ENCODE measurements at places on chromosomes 12 and 14.

DNA sequence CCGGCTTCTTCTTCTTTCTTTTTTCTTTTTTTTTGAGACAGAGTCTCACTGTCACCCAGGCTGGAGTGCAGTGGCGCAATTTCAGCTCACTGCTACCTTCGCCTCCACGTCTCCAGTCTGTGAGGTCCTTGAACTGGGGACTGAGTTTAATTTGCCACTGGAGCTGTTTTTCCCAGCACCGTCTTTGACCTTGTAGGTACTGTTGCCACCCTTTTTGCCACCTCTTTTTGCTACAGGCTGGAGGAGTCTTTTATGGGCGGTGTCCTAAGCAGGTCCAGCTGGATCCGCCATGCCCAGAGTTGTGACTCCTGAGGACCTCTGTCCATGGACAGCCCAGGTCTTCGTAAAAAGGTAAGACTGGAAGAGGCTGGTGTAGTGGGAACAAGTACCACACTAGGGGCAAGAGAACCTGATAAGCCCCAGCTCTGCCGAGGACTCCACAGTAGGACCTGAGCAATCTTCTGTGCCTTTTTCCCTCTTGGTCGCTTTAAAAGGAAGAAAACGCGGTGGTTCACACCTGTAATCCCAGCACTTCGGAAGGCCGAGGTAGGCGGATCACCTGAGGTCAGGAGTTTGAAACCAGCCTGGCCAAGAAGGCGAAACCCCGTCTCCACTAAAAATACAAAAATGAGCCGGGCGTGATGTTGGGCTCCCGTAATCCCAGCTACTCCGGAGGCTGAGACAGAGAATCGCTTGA lies 946 bp downstream of the RNU4-2 start:
- no peak for DNase-seq

DNA sequence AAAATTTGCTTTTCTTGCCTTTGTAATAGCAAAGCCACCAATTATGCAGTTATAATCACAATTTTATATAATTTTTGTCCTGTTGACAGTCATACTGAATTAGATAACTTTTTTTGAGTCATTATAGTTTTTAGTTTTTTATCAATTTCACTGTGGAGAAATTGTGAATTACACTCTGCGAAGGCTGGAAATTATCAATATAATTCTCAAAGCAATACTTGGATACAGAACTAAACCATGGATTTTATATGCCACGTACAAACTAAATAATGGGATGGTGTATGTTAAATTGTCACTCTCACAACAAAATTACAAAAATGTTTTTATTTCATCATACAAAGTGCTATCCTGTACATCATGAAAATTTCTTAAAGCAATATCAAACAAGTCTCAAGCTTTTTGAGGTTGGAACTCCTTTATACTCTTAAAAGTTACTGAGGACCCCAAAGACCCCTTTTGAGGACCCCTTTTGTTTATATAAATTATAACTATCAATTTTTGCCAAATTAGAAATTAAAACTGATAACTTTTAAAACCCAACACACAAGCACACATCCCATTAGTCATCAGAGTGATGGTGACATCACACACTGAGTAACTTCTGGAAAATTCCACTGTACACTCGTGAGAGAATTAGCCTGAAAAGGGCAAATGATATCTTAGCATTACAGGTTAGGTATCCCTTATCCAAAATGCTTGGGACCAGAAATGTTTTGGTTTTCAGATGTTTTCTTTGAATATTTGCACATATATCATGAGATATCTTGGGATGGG lies 19.8 kb upstream of the AQP2 start:
- DNase-seq, result no peak

GRCh38 chr12:53365245-53365904 lies 14.6 kb upstream of the SP1 start:
- DNase-seq, result no peak

GRCh38 chr12:52836042-52836466 lies 1.9 kb upstream of the KRT79 start:
- no peak for DNase-seq

DNA sequence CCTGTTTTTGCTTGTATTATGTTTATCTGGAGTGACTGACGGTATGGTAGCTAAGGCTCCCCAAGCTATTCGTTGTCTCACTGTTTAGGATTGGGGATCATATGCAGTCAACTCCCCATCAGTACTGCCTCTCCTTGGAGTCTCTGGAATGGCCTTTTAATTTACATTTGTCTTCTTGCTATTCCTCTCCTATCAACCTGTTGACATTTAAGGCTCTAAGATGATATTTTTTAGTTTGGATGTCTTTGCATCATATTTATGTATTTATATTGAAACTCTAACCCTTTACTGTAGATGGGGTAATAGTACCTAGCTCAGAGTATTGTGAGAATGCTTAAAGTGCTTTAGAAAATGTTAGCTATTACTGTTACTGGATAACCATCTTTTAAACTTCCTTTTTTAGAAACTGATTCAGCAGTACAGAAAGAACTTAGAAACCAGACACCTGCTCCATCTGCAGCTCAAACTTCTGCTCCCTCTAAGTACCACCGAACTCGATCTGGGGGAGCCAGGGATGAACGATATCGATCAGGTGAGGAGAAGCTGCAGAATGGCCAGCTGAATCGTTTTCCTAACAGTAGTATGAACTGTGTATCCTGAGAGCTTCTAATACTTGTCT lies 123.5 kb upstream of the ATF1 start:
- no peak for DNase-seq

GRCh38 chr14:75554482-75554881 lies 23.9 kb upstream of the FLVCR2 start:
- DNase-seq, result no peak

DNA sequence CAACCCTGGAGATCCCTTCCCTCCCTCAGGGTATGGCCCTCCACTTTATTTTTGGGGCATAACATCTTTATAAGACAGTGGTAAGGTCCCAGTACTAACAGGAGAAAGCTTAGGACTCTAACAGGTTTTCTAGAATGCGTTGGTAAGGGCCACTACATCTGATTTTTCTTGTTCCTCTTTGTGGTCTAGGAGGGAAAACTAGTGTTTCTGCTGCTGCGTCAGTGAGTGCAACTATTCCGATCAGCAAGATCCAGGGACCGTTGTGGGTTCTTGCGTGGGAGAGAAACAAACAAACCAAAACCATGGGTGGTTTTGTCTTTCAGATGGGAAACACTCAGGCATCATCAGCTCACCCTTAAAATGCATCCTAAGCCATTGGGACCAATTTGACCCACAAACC lies 123.6 kb upstream of the SLC16A7 start:
- no peak for DNase-seq

GRCh38 chr14:56224691-56225681 lies 106.8 kb downstream of the PELI2 start:
- DNase-seq, result no peak

GRCh38 chr12:6343518-6343917 lies 1.6 kb upstream of the TNFRSF1A start:
- no peak for DNase-seq

DNA sequence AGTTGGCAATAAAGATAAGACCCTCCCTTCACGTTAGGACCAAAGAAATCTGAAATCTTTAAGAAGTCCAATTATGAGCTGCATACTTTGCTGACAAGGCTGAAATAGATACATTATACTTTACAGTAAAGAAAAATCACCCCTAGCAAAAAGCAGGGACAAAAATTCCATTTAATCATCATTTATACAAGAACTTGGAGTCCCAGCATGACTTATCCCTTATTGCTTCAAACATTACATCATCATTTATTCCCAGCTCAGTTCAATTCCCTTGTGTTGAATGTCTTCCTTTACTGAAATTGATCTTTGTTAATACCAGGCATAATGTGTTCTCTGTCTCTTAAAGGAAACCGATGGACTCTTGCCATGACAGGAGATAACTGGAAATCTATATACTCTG lies 449.6 kb upstream of the CCDC196 start:
- DNase-seq, result no peak

- DNase-seq, result no peak
Observed at GRCh38 chr12:80041071-80041470, 58.3 kb upstream of the OTOGL start.

- no peak for DNase-seq
Observed at GRCh38 chr12:59386236-59386635, 209.6 kb upstream of the SLC16A7 start.

DNA sequence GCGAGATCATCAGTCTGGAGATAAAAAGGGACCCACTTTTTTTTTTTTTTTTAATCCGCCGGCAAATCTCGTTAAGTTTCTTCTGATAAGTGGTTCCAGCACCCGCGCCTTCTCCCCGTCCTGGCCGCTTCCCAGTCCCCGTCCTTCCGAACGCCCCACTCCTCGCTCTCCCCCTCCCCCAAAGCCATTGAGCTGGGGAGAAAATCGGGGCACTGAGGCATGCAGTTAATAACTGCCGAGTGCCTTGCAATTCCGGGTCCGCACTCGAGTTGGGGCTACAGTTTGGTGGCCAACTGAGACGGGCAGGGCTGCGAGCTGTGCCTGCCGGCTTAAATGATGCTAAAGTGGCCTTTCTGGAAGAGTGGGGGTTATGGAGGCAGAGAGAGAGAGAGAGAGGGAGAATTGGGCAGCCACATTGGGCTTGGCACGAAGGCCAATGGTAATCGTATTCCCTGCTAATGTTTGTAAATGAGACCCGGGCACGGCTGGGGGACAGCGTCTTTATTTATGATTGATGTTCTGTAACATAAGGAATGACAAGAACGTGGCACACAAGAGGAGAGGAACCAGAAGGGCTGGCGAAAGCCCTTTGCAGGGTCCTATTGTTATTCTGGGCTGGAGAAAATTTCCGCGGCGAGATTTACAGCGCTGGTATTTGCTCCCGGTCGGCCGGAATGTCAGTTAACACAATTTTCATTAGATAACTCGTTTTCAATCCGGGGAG lies 115.4 kb upstream of the MYL2 start:
- DNase-seq, result no peak

- DNase-seq, result no peak
Observed at GRCh38 chr12:108696111-108696995, 35.0 kb downstream of the CORO1C start.

GRCh38 chr12:257521-258321 lies 4.9 kb downstream of the SLC6A13 start:
- no peak for DNase-seq

GRCh38 chr14:48584031-48584430 lies 908.6 kb upstream of the MDGA2 start:
- DNase-seq, result no peak

- no peak for DNase-seq
Observed at GRCh38 chr12:128178565-128178964, 88.4 kb upstream of the TMEM132C start.

DNA sequence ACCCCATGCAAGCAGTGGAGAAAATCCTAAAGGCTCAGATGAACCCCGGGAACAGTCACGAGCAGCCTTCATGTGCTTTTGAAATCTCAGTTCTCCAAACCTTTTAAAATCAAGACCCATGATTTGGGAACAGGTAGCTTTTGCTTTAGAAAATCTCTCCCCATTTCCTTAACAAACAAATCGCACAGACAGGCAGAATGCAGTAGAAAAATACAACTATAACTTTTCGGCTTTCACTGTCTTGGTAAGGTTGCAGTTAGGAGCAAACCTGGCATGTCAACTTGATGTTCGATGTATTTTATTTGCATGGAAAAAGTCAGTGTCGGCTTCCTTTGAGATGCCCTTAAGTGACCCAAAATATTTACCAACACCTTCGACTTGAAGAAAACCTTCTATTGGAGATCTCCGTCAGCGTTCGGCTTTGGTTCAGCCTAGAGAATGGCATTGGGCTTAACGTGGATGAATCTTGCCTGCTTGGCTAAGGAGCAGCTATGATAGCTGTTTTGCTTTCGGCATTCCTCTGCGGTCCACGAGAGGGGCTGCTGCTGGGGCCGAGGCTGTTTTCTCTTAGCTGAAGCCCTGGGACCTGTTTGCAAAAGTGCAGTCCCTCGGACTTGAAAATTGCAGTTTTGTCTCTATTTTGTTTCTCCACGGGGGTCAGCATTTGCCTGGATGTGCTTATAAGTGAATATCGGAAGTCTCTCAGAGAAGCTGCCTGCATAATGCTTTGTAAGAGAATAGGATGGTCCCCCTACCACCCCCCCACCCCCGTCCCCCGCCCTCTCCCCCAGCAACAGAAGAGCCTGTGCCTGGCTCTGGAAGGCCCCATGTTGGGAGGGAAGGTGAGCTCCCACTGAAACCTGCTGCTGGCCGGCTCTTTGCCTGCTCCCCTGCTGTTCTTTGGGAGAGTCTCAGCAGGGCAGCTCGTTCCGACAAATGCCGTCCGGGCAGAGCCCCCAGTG lies 122.8 kb downstream of the AACS start:
- DNase-seq, result no peak

DNA sequence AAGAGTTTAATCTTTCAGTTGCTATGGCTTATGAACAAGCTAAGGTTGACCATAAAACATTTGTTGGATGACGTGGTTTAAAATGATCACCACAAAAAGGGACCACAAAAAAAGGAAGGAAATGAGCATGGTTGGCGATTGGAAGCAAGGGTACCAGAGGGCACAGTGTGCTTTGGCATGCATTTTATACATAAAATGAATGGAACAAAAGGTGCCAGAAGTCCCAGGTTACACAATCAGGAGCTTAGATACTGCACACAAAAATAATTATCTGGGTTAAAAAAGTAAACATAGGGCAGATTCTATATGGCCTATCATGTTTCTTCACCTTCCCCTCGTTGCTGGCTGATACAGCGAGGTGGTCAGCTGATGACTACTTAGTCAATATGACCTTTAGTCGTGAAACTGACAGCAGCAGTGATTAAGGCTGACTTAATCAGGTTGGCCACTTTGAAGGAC lies 50.7 kb downstream of the ZC3H14 start:
- DNase-seq, result no peak

DNA sequence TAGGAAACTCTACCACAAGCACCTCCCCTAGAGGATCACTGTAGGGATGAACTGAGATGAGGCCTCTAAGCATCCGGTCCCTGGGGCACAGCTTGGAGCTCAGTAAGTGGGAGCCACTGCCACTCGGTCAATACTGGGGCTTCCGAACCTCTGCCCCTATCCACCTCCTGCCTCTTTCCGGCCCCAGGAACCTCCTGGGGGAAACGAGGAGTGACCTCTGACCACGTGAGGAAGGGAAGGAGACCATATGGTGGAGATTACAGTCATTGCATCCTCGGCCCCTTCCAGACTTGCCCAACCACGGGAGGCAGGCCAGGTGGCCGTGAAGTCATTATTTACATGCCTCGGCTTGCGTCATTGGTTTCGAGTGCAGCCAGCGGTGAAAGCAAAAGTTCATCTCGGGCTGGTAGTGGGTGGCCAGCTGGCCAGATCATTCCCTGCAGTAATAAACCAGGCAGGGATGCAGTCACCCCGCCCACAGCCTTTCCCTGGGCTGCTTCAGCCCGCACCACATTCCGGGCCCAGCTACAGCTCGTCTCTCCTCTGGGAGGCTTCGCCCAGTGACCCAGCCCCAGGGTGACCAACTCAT lies 65.4 kb downstream of the C14orf132 start:
- DNase-seq, result no peak
